ENCODE measurements at places on chromosomes 11 and 22.

DNA sequence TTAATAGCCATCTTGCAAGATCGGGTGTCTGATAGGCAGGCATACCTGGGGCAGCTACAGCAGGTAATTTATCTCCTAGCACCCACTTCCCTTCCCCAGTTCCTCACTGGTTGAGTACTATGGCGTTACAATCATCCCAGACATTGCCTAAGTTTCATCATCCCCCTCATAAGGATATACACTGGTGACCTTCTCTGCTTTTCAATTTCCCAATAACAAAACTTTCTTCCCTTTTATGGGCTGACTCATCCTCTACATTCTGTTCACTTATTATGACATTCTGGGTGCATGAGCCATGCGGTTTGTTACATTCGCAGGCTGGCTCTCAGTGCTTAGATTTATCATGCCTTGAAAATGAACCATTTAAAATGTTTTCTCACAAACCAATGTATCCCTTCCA lies 5.0 kb upstream of the MRPL11 start:
- no peak for DNase-seq

GRCh38 chr11:126696982-126697381 lies 303.6 kb downstream of the KIRREL3 start:
- DNase-seq: no peak

DNA sequence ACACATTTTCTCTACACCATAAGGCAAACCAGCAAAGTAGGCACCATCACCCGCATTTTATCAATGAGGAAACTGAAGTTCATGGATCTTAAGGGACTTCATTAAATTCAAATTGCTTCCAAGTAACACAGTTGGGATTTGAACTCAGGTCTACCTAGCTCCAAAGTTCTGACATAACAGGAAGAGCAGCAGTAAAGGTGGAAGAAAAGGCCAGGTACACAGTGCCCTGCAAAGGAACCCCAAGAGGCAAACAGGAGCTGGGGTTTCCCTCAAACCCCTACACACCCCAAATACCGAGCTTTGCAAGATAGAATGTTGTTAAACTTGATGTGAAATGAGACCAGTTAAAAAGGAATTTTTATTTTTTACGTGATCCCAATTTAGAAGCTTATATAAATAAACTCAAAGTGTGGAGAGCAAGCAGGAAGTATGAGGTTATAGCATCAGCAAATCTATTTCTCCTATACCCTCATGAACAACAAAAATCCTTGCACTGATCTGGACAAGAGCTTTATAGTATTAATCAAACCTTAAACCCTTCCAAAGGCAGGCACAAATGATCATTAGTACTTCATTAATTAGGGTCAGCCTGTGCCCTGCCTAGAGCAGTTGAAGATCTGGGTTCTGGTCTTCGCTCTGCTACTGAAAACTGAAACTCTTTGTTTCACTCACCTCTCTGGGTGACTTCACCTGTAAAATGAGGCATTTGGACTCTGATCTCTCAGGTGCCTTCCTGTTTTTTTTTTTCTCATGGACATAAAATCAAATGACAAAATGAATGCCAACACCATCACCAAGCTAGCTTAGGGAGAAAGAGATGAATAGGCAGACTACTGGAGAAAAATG lies 36.5 kb downstream of the SYTL2 start:
- no peak for DNase-seq

DNA sequence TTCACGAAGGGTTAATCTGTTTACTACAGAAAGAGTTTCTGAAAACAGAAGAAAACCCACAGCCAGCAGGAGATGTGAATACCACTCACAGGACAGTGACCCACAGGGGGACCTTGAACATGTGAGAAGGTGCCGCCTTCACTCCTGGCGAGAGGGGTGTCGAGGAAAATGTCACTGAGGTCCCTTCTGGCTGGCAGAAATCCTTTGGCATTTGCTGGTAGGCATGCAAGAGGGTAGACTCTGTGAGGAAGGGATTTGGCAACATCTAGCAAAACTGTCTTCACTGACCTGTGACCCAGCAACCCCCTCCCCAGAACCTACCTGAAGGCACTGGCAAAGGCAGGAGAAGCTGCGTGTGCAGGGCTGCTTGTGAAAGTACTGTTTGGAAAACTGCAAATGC lies 8.6 kb downstream of the KCNQ1 start:
- no peak for DNase-seq

DNA sequence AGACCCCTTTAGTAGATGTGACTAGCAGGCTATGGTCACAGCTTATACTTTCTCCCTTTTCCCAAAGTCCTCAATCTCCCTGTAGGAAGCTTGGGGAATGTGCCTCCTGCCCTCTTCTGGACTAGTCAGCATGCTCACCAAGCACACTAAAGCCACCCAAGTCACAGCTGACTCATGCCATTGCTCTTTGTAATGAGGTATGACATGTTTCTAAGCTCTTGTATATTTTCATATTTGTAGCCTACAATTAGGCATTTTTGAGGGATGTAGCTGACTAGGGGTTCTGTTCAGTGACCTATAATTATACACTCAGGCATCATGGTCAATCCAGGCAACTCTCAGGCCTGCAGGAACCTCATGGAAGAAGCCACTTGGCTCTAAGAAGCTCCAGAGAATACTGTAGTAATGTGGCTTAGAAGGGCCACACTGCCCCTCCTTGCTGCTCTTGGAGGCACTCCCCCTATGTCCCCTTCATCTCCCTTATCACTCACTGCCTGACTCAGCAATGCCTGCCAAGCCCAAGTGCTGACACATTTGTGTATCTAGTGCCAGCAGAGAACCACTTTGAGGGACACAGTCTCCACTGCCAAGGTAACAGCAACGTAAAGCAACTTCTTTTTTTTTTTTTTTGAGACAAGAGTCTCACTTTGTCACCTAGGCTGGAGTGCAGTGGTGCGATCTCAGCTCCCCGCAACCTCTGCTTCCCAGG lies 86.2 kb downstream of the RPL27A start:
- DNase-seq: no peak

DNA sequence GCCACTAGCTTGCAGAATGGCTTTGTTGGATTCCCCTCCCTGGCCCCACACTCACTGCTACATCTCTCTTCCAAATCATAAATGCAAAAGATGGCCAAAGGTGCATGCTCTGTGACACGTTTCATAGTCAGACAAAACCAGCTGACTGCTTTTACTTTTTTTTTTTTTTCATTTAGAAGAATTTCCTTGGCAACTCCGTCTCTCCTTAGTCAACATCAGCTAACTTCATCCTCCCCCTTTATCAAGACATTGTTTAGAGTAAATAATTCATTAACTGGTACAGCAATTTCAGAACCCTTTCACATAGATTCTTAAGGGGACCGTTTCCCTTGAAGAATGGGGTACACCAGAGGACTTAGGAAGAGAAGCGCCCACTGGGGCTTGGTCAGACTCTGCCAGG lies 16.0 kb downstream of the KCNQ1OT1 start:
- DNase-seq: no peak

- DNase-seq: no peak
Measured at GRCh38 chr22:50525858-50526107, 385 bp upstream of the SCO2 start.

DNA sequence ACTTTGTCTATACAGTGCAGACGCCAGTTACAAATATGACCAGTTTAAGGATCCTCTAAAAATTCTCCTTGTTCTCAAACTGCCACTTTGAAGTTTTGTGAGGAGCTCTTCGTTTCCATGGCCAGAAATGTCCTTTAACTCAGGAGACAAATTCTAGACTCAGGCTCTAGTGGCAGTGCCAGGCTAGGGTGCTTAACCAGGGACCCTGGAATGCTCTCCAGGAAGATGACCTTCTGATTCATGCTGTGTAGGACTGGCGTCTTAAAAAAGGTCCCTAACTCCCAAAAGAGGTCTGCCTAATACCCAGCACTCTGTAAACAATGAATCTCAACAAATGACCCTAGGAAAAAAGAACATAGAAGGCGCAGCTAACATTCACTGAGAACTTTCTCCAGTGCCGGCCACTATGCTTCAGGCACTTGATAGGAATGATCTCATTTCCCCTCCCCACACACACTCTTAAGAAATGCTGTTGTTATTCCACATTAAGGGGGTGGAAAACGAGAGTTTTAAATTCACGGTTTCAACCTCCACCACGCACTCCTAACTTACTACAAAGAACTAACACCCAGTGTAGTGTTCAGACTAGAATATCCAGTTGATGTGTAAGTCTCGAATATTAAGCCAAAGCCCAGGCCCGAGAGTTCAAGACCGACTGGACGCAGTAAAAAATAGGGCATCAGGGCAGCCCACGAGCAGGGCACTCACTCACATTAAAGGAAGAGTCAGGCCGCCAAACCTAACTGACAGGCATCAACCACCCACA lies 747 bp downstream of the NXF1 start:
- DNase-seq: peak; percentile 18

GRCh38 chr11:2267306-2267850 lies 3.0 kb downstream of the ASCL2 start:
- DNase-seq: no peak

- DNase-seq: no peak
Measured at GRCh38 chr22:45163099-45163450, 650 bp upstream of the NUP50 start.

DNA sequence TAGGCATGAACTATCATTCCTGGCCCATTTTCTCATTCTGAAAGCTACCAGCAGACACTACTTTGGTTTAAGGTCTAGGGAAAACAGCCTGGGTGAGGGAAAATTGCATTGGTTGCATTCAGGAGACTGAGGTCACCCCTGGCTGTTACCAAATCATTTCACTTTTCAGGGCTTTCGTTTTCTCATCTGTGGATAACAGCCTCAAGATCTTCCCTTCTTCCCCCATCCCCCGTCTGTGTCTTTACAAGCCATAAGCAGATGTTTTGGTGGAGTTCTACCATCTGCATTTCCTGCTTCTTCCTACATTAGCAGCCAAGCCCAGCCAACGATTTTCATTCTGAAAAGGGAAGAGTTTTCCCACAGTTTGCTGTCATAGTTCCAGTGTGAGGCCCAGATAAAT lies 130.4 kb downstream of the HIPK3 start:
- no peak for DNase-seq

DNA sequence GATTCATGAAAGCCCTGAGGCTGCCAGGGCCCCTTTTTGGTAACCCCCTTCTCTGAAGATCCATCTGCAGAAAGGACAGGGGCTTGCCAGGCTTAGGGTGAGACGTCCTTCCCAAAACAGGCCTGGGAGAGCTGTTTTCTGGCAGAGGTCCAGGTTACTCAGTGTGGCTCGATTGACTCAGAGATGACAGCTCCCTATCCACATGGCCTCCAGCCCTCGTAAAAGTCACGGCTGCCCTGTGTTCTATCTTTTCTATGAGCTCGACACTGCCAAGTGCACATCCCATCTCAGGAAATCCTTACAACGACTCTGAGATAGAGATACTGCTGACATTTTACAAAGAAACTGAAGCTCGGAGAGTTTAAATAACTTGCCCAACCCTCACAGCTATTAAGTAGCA lies 20.4 kb downstream of the ADAMTS8 start:
- DNase-seq: no peak

- DNase-seq: no peak
Measured at GRCh38 chr22:38462960-38463784, 4.7 kb upstream of the KDELR3 start.

DNA sequence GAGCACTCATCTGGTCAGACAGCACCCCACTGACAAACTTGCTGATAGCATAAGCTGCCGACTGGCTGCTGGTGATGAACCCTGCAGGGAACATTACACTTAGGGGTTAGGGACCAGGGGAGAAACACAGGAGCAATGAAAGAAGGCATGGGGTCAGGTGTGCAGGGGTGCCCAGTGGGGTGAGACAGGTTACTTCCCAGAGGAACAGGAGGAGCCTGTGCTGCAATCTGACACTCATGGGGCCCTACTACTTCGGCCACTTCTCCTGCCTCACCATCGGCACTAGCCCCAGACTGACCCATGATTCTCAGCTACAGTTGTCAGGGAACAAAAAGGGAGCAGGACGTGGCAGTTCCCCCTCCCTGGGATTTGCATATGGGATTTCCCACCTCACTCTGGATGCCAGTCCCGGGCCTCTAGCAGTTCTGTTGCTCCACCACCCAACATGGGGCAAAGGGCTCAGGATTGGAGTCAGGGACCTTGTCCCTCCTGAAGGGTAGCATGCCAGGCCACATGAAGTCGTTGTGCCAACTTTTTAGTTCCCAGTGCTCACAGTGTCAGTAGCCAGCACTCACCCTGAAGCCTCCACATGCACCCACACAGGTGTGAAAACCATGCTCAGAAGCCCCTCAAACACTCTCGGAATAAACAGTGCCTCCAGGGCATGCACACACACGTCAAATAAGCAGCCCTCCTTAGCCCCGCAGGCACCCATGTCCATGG lies 2.2 kb downstream of the SLC37A4 start:
- no peak for DNase-seq

DNA sequence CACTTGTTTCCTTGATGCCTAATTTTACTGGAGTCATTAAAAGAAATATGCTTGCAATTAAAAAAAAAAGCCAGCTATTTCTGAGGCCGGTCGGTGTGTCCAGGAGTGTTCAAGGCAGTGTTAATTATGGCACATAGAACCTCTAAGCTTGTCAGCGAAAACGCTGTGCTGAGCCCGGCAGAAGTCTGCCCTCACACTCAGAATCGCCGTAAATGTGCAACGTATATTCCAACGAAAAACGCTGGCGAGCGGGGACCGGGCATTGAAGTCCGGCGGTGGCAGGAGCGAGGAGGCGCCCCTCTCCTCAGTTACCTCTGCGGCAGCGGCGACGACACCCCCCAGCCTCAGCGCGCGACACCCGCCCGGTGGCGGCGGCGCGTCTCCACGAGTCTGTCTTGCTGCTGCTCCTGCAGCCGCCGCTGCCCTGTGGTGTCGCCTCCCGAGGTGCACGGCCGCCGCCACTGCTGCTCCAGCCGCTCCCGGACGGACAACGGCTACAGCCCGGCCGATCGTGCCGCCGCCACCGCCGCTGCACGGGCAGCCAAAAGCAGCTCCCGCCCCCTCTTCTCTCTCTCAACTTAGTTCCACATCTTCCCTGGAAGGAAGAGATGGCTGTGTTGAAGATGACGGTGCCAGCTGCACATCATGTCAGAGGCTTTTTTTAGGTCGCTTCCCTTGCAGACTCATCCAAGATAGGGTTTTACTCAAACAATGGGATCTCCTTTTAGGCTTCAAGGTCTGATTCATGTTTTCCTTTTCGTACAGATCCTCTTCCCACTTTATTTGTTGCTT lies 56.0 kb downstream of the JAM3 start:
- DNase-seq: no peak

DNA sequence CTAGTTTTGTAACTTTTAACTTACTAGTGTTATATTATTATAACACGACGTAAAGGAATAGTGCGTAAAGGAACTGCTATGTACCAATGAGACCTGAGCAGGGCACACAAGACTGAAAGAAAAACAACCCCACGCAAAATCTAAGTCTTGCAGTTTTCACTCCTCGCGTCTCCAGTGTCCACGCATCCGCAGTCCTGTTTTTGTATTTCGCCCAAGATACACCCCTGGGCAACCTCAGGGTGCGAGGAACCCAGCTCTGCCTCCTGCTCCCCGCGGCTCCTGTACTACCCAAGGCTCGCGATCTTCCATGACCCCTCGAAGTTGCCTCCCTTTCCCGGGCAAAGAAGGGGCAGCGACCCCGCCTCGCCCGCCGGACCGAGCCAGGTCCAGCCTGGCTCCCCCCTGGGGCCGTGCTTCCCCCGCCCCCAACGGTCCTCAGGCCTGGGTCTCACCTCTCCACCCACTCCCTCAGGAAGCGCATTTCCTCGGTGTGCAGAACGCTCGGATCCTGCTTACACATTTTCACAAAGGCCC lies 393 bp downstream of the ST13 start:
- DNase-seq: no peak
